ENCODE measurements at places on chromosomes 16 and 17.

- DNase-seq = peak; percentile 66
Measured at GRCh38 chr17:50956750-50957523, 90.8 kb upstream of the TOB1 start.

DNA sequence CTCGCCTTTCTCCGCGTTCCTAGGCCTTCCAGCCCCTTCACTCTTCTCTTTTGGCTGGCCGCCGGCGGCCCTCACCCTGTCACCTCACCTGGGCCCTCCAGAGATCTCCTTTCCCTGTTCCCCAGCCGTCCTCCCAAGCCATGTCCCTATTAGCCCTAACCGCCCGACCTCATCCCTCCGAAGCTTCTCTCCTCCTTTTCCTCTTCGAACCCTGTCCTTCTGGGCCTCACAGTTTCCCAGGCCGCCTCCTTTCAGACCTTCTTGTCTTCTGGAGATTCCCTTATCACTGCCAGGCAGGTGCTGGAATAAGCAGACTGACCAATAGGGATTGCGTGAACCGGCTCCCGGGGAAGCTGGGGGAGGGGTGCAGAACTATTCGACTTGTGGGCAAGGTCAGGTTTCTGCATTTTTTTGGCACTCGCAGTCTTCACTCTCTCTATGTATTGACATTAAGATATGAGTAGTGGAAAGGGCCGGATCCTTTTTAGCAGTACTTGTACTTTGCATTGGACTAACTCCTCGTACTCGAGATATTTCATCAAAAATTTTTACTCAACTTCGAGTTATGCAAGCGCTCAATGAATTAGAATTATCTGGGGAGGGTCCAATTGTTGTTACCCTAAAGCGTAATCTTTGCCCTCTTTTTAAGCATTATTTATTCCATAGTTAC is 690 bp downstream of the RHOT1 start:
- DNase-seq = peak; percentile 73

- no peak for DNase-seq
Measured at GRCh38 chr16:86101137-86101896, 202.4 kb downstream of the IRF8 start.

- DNase-seq = peak; percentile 49
Measured at GRCh38 chr17:65688307-65688706, 126.9 kb upstream of the AXIN2 start.

- DNase-seq = no peak
Measured at GRCh38 chr16:58337090-58337444, 42.2 kb upstream of the PRSS54 start.

- DNase-seq = no peak
Measured at GRCh38 chr17:37774504-37774903, 29.6 kb upstream of the HNF1B start.

- no peak for DNase-seq
Measured at GRCh38 chr16:75965504-75966374, 239.4 kb upstream of the CPHXL start.

GRCh38 chr16:19717314-19717713 is 713 bp downstream of the KNOP1 start:
- peak; percentile 46 for DNase-seq

DNA sequence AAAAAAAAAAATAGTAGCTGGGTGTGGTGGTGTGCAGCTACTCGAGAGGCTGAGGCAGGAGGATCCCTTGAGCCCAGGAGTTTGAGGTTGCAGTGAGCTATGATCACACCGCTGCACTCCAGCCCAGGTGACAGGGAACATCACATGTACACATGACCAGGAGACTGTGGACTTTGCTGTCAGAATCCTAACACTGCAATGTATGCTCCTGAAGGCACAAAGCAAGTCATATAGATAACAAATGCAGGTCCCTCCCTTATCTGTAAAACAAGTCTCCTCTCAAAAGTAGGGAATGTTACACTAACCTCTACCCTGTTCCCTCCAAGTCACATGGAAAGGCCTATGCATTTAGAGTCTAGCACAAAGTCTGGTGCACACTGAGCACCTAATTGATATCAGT is 48.5 kb downstream of the ARHGAP17 start:
- DNase-seq = no peak

- no peak for DNase-seq
Measured at GRCh38 chr16:85028685-85029407, 1.3 kb downstream of the KIAA0513 start.

DNA sequence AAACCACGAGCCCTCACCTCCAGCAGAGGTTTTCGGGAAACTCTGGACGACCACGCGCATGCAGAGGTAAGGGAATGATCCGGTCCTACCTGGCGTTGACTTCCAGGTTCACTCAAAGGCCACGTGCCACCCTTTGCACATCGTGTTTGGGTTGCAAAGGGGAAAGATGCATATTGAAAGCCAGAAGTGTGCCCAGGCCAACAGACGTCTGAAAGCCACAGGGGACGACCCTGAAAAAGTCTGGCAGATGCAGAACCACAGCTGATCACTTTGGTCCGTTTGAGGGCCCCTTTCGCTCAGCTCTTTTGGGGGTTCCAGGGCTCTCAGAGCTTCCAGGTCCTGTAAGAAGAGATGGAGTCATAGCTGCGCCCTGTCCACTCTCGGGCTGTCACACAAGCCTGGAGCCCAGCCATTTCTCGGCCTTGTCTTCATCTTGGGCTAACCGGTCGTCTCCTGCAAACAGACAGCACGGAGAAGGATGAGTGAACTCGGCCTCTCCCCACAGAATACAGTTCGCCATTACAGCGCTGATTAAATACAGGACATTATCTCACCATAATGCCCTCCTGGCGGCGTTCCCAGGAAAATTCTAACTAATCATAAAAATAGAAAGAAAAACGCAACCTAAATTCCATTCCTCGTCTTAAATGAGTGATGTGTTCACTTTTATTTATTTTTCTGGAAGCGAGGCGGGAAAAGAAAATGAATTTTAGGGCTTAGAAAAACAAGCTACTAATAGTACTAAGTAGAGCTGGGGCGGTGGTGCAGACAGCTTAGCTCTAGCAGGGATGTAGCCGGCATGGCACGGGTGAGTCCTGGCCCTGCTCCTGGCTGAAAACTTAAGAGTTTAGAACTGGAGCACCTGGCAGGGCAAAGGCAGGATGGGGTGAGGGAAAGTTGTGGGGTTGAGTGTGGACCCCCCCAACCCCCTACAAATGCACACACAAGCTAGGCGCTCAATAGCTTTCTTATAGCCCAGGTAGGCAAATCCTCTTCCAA is 45.5 kb upstream of the ZFHX3 start:
- DNase-seq = no peak

- no peak for DNase-seq
Measured at GRCh38 chr17:50696365-50696879, 11.3 kb downstream of the ANKRD40 start.

DNA sequence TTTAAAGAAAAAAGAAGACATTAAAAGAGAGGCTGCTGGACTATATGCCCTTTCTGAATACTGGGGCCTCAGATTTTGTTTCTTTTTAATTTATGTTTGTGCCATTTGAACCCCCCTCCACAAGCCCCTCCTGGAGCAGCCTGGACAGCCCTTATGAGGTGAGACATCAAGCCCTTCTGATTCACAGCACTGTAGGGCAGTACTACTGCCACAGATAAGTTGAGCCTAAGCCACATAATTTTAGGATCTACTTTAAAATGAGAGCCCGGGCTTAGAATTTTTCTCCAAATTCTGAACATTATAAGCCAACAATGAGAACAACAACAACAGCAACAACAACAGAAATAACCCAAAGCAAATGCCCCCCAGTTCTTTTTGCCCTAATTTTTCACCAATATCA is 256.9 kb upstream of the SALL1 start:
- no peak for DNase-seq

GRCh38 chr17:76199469-76199868 is 40.8 kb downstream of the RNF157 start:
- DNase-seq = no peak

DNA sequence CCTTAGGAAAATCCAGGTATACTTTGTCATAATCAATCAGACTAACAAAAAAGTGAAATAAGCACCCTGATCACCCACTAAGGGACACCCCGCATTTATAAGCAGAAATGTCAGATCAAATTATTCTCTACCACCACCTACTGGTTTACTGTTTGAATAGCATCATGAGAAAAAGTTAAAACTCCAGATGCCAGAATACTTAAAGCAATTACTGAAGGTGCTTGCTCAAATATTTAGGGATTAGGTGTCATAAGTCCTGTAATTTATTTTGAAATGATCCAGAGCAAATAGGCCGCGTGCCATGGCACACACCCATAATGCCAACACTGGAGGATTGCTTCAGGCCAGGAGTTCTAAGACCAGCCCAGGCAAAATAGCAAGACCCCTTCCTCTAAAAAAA is 2.3 kb downstream of the TOP2A start:
- peak; percentile 57 for DNase-seq

DNA sequence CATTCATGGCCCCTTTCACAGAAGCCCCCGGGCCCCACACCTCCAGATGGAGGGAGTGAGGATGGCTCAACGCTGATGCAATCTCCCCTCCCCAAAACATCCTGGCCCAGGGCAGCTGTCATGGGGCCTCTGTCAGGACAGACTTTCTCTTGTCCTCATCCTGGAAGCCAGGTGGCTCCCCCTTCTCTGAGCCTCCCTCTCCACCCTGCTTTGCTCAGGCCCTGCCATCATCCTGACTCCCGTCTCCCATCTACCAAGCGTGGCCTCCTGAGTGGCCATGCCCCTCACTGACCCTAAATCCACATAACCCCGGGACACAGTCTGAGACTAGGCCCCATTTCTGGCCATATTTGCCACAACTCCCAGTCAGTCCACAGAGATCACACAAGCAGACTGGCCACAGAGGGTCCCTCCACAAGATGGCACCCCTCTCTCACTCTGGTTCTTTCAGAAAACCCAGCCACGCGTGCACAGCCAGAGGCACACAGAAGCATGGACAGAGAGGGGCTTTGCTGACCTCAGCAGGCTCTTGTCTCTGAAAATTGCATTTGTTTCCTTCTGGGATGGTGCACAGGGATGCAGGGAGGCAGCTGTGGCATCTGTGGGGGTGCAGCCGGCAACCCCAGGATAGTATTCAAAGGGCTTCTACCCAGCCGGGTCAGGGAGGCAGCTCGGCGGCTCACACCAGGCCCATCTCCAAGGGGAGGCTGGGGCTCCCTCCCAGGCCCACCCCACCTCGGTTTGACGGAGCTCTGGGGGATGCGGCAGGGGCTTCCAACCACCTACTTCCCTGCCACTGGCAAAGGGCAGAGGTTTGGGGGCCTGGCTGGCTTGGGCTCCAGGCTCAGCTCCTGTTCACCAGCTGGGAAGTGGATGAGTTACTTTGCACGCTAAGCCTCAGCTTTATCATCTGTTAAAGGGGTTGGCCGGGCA is 16.9 kb downstream of the DOC2B start:
- peak; percentile 71 for DNase-seq

- no peak for DNase-seq
Measured at GRCh38 chr16:69669577-69669976, 56.8 kb downstream of the NQO1 start.

DNA sequence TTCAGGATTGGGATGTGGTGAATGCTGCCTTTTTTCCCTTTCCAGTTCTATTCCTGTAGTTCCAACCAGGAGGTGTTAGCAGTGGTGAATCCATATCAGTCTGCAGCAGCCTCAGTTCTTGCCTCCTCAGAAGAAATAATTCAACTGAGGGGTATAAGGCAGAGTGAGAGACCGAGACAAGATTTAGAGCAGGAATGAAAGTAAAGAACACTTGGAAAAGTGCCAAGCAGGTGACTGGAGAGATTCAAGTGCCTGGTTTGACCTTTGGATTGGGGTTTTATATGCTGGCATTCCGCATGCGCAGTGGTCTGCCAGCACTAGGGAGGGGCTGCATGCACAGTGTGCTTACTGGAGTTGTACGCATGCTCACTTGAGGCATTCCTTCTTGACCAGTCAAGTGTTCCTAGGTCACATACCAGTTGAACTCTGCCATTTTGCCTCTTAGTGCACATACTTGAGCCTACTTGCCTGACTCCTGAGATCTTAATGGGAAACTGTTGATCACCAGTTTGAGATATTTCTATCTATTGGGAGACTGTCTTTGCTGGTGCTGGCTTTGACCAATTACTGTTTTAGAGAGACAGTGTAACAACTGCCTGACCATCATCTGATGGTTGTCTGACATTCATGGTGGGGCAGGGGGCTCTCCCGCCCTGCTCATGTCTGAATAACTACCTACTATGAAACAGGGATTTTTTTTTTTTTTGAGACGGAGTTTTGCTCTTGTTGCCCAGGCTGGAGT is 680 bp upstream of the CCL15 start:
- peak; percentile 85 for DNase-seq

DNA sequence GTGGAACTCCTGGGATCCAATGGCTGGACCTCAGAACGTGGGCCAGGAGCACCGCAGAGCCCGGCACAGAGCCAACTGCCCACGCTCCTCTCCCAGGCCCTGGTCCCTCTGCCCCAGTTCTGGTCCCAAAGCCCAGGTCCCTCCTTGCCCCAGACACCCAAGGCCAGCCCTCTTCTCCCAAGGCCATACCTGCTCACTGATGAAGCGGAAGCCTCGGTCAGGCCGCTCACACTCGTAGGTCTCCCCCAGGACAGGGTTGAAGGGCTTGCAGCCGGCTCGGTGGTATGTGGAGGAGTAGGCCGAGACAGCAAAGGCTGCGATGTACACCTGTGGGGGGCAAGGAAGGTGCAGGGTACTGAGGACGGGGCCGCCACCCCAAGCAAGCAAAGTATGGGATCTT is 8.5 kb downstream of the OSBPL7 start:
- no peak for DNase-seq

DNA sequence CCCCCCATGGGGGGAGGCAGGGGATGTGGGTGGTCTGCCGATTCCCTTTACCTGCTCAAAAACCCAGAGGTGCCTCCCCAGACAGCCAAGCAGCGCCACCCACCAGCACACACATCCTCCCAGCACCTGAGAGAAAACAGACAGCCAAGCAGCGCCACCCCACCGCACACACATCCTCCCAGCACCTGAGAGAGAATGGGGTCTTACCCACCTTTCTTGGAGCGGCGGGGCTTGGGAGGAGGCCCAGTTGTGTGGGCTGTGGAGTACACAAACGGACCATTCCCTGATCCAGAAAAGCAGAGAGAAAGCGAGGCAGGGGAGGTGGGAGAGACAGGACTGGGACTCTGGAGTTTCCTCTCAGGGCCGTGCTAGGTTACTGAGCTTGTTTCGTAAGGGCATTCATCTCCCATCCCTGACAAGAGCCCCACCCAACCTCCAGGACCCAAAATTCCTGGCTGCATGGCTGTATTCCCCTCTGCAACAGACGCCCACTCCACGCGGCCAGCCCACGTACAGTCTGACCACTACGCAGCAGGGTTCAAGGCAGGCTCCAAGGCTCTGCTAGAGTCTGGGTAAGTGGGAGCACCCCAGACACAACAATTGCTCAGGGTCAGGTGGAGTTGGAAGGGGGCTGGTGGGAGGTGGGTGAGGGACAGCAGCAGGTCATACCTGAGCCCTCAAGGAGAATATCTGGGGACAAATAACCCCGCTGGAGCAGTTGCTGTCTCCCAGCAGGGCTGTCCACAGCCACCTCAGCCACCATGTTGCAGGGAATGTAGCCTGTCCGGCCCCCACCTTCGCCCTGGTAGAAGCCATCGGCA is 22.3 kb downstream of the TSPOAP1 start:
- DNase-seq = no peak

DNA sequence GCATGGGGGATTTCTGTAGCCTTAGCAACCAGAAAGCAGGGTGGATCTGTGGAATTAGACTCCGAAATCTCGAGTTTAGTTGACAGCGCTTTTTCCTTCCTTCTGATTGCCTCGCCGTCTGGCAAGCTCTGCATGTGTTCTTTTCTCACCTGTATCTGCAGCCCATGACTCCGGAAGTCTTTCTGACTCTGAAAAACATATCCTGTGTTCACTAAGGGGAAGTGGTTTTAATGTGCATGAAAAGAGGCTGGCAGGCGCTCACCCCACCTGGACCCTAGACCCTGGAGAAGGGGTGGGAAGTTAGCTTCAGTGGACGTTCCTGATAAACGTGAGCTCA is 158.5 kb downstream of the RPTOR start:
- no peak for DNase-seq

Data from NCI-H1417 (cell line).